ENCODE measurements at places on chromosomes 13 and 19.

GRCh38 chr13:28055357-28055756, 45.0 kb downstream of the FLT3 start:
- no peak for DNase-seq

DNA sequence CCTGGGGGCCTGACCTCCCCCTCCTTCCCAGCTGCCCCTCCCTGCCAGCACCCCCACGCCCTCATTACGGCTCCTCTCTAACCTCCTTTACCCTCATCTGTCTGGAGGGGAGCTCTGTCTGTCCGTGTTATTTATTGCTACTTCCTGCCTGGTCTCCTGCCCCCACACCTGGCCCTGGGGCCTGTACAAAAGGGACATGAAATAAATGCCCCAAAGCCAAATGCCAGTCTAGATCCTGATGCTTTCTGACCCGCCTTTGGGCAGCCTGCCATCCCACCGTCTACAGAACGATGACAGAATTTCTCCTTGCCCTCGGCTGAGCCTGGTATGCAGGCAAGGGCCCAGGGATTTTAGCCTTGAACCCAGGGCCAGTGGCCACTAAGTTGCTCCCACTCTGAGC, 15.4 kb upstream of the CD22 start:
- DNase-seq: no peak

- DNase-seq: no peak
Measured at GRCh38 chr13:110361365-110361911, 54.4 kb downstream of the COL4A2 start.

- DNase-seq: peak; percentile 87
Measured at GRCh38 chr19:48635263-48635965, 1.8 kb downstream of the DBP start.

DNA sequence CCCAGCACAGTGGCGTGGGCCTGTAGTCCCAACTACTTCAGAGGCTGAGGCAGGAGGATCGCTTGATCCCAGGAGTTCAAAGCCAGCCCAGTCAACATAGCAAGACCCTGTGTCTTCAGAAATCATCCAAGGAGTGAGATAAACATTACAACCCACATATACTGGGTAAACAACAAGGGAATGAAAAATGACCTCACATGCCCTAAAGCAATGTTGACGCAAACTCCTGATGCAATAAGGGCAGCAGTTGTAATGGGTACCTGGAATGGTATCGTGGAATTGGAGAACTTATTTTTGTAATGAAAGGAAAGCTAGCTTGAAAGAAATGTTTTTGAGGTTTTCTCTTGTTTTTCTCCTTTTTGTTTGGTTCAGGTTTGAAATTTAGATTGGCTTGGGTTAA, 24.5 kb upstream of the LGALS16 start:
- no peak for DNase-seq

GRCh38 chr13:102901056-102901455, 55.2 kb downstream of the ERCC5 start:
- no peak for DNase-seq

GRCh38 chr19:49554701-49555181, 25.6 kb downstream of the NOSIP start:
- no peak for DNase-seq

GRCh38 chr13:94657167-94657566, 55.2 kb downstream of the SOX21 start:
- DNase-seq: no peak

GRCh38 chr13:30608364-30608763, 9.4 kb upstream of the USPL1 start:
- DNase-seq: no peak

GRCh38 chr19:46791944-46792343, 3.5 kb upstream of the SLC1A5 start:
- DNase-seq: no peak

- DNase-seq: no peak
Measured at GRCh38 chr19:3570606-3571011, 2.1 kb upstream of the HMG20B start.

DNA sequence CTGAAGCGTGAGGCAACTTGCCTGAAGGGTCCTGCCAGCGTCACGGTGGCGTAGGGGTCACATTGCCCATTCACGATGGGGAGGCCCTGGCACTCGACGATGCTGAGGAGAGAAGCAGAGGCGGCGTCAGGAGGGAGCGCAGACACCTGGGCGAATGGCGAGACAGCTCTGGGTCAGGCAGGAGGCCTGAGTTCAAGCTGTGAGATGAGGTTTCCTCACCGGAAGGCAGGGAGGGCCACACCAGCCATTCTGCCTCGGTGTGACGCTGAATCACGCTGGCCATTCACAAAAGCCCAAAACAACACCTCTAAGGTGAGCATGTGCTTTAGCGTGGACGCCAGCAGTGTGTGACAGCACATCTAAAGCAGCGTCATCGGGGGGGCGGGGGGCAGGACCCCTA, 54.0 kb upstream of the C13orf46 start:
- no peak for DNase-seq

DNA sequence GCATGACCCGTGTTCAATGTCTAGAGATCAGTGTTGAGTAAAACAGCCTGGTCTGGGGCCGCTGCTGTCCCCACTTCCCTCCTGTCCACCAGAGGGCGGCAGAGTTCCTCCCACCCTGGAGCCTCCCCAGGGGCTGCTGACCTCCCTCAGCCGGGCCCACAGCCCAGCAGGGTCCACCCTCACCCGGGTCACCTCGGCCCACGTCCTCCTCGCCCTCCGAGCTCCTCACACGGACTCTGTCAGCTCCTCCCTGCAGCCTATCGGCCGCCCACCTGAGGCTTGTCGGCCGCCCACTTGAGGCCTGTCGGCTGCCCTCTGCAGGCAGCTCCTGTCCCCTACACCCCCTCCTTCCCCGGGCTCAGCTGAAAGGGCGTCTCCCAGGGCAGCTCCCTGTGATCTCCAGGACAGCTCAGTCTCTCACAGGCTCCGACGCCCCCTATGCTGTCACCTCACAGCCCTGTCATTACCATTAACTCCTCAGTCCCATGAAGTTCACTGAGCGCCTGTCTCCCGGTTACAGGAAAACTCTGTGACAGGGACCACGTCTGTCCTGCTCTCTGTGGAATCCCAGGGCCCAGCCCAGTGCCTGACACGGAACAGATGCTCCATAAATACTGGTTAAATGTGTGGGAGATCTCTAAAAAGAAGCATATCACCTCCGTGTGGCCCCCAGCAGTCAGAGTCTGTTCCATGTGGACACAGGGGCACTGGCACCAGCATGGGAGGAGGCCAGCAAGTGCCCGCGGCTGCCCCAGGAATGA, 1.5 kb upstream of the CEACAM5 start:
- DNase-seq: peak; percentile 88

- no peak for DNase-seq
Measured at GRCh38 chr13:80865329-80865728, 524.4 kb upstream of the SPRY2 start.

- DNase-seq: no peak
Measured at GRCh38 chr19:46173886-46174480, 25.9 kb downstream of the IGFL2 start.

GRCh38 chr19:5128936-5129389, 160.1 kb downstream of the KDM4B start:
- DNase-seq: no peak

- no peak for DNase-seq
Measured at GRCh38 chr19:42255766-42256745, 1.1 kb upstream of the ERF start.

- no peak for DNase-seq
Measured at GRCh38 chr13:50197705-50198104, 182.5 kb downstream of the KCNRG start.

GRCh38 chr13:21014502-21015170, 46.8 kb downstream of the LATS2 start:
- DNase-seq: no peak

- DNase-seq: no peak
Measured at GRCh38 chr13:86174622-86175021, 375.4 kb upstream of the SLITRK6 start.

- peak; percentile 70 for DNase-seq
Measured at GRCh38 chr19:3359015-3359918, 7.1 kb upstream of the NFIC start.

DNA sequence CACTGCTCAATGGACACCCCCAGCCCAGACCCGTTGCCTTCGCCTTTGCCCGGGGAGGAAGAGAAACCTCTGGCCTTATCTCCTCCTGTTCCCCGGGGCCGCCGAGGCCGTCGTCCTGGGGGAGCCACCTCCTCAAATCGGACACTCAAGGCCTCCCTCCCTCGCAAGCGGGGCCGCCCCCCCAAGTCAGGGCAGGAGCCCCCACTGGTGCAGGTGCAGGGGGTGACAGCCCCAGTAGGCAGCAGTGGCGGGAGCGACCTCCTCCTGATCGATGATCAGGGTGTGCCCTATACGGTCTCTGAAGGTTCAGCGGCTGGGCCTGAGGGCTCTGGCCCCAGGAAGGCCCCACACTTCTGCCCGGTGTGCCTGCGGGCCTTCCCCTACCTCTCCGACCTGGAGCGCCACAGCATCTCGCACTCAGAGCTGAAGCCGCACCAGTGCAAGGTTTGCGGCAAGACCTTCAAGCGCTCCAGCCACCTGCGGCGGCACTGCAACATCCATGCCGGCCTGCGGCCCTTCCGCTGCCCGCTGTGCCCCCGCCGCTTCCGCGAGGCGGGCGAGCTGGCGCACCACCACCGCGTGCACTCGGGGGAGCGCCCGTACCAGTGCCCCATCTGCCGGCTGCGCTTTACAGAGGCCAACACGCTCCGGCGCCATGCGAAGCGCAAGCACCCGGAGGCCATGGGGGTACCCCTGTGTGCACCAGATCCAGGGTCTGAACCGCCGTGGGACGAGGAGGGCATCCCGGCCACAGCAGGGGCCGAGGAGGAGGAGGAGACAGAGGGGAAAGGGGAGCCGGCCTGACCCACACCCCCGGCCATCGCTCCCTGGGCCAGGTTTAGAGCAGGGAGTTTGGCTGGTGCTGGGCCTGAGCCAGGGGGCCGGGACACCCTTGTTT, 2.3 kb downstream of the ZNF524 start:
- no peak for DNase-seq

GRCh38 chr13:94967183-94968039, 255.1 kb upstream of the SOX21 start:
- peak; percentile 9 for DNase-seq

GRCh38 chr19:30376826-30377425, 4.7 kb downstream of the ZNF536 start:
- DNase-seq: no peak

- DNase-seq: no peak
Measured at GRCh38 chr13:43757266-43757665, 29.5 kb downstream of the ENOX1 start.

- DNase-seq: no peak
Measured at GRCh38 chr13:77730572-77730971, 33.1 kb downstream of the SLAIN1 start.

DNA sequence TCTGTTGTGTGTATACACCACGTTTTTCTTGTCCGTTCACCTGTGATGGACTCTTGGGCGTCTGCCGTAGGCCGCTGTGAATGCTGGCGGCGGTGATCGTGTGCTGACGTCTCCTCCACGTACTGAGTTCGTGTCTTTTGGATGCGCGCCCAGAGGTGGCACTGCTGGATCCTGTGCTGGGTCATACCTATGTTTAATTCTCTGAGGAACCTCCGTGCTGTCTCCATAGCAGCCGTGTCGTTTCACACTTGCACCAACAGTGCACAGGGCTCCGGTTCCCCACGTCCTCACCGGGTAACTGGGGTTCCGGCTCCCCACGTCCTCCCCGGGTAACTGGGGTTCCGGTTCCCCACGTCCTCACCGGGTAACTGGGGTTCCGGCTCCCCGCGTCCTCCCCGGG, 56.2 kb downstream of the ATP11A start:
- DNase-seq: no peak

- DNase-seq: no peak
Measured at GRCh38 chr19:51163257-51163656, 21.2 kb downstream of the SIGLEC7 start.

GRCh38 chr13:47463726-47464125, 537.3 kb downstream of the SUCLA2 start:
- no peak for DNase-seq

GRCh38 chr19:39918183-39918651, 16.2 kb downstream of the FCGBP start:
- no peak for DNase-seq

- no peak for DNase-seq
Measured at GRCh38 chr19:10001899-10002298, 8.4 kb downstream of the COL5A3 start.

DNA sequence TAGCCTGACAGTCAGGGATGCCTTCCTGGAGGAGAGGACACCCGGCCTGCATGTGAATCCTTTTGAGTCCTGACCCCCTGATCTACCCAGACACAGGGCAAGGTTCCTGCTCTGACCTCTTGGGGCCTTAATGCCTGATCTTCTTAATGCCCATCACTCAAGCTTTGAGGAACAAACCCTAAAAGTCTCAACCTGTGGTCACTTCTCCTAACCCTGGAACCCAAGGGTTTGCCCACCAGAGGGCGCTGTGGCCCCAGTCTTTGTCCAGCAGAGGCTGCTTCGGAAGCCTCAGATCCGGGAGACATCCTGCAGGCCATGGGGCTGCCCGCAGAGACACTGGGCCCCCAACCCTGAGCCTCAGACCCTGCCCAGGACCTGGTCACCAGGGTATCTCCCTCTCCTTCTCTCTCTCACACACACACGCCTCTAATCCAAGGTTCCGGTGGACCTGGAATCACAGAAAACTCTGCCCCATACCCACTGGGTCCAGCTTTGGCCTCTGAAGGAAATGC, 9.8 kb upstream of the DPF1 start:
- DNase-seq: peak; percentile 77

GRCh38 chr13:41004875-41005693, 14.0 kb downstream of the ELF1 start:
- peak; percentile 42 for DNase-seq

DNA sequence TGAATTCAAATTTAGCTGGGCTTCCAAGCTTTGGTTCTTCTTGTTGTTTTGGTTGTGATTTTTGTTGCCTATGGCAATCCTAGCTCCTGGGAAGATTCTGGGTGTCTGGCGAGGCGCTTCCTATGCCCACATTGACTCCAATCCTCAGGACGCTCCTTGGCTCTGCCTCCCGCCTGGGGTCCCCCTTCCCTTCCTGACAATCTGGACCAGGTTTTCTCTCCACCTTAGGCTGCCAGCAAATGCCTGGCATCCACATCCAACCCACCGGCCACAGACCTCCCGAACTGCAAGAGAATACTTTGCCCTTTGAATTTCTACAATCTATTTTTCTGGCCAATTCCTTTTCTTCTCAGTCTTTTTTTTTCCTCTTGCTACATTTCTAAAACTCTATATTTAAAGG, 186.9 kb upstream of the UBL3 start:
- no peak for DNase-seq

DNA sequence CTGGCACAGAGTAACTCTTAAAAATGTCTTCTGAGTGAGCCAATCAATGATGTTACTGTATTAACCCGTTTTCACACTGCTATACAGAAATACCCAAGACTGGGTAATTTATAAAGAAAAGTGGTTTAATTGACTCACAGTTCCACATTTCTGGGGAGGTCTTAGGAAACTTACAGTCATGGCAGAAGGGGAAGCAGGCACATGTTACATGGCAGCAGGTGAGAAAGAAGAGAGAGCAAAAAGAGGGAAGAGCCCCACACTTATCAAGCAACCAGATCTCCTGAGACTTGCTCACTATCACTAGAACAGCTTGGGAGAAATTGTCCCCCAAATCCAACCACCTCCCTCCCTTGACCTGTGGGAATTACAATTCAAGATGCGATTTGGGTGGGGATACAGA, 97.6 kb upstream of the MIR17HG start:
- no peak for DNase-seq
